AG08396 (cell line): ENCODE measurements at places on chromosomes 4 and X.
A peak's percentile ranks its signal among the peaks of the same experiment; 100 is the strongest.

GRCh38 chr4:15233626-15234025, 194.2 kb upstream of the C1QTNF7 start:
- DNase-seq: no peak

DNA sequence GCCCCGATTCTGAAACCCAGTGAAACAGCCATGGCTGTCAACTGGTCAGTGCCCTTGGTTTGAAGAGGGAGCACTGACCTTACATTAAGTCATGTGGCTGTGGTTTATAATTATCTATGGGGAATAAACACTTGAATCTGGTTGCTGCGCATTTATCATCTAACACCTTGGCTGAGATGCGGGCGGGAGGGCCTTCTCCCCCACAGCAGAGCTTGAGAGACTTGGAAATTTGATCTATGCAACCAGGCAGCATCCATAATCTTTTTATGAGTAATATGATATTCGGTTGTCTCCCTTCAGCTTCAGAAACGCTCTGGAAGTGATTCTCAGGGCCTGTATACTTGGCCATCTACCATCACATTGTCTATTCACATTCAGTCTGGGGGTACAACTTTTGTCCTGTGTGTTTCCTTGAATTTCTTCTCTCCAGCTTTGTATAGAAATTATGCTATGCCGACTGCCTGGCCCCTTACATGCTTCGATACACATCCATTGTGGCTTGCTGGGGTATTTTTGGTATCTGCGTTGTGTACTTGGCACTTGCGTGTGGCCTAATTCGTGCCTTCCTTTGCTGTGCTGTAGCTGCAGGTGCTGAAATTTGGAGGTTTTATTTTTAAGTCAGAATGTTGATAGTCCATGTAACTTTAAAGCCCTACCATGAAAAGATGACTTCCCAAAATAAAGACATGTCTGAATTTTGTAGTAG, 321.6 kb downstream of the ARHGAP10 start:
- no peak for DNase-seq

- no peak for DNase-seq
These were observed 91.8 kb downstream of the PLAC1 start for GRCh38 chrX:134566506-134566905.

DNA sequence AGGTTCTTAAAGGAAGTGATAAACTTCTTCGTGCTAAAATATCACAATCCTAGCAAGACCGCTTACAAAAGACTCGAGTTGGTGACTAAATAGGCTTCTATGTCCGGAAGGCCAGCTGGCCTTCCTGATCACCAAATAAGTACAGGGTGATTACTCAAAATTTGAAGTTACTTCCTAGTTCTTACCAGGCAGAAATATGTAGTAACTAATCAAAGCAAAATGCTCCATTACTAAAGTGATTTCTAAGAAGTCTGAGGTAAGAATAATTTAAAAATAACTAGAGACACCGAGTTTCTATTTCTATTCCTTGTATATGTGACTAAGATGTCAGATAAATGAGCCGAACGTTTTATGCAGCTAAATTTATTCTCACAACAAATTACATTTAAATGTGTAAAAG, 62.2 kb downstream of the NSUN7 start:
- no peak for DNase-seq

DNA sequence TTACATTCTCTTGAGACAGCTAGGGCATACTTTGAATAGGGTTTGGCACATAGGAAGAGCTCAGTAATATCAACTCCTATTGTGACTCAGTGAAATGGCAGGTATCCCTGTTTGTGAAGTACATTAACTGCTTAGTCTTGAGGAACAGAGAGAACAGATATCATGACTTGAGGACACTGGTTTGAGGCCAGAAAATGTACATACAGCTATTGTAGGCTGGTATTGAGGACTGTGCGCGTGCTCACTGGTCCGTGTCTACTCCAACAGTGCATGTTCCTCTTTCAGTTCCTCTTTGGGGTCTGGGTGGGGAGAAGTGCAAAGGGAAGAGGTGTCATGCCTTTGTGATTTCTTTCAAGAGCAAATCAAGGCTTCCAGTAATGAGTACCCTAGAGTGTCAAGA, 34.6 kb upstream of the TBC1D9 start:
- DNase-seq: no peak

DNA sequence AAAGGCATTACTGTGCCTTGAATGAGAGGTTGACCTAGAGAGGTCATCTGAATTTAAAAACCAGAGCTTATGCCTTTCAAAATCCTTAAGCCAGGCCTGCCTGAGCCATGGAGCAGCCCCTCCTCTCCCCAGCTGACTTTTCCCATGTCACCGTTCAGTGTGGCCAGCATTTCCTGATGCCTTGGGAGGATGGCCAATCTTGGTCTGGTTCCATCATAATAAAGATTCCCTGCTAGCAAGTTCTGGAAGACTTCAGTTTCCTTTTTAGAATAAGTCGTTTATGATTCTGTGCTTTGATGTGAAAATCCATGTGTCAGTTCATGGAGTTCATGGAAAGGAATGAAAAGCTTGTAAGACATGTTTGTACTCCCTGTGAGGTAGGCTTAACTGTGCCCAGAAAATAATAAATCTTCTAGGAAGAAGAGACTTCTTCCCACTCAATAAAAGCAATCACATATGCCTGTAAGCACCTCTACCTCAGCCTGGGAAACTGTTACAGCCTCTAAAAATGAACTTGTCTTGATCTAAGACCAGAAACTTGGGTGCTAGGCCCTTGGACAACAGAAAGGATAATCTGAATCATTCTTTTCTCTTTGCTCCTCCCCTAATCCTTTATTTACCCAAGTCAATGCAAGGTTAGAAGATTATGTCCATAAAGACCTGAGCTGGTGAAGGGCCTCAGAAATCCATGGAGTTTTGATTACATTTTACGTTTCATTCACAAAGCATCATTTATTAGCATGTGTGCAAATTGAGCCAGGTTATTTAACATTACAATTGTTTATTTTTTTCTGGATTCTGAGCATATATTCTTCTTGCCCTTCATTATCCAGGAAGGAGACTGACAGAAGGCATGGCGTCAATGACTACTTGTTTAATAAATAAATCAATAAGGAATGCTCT, 84.0 kb upstream of the TBC1D9 start:
- DNase-seq: no peak

- DNase-seq: no peak
These were observed 449.8 kb upstream of the NWD2 start for GRCh38 chr4:36794716-36795115.

GRCh38 chr4:107757864-107758476, 37.9 kb upstream of the PAPSS1 start:
- DNase-seq: peak; percentile 23

GRCh38 chr4:140789759-140790158, 33.6 kb upstream of the TBC1D9 start:
- DNase-seq: no peak

DNA sequence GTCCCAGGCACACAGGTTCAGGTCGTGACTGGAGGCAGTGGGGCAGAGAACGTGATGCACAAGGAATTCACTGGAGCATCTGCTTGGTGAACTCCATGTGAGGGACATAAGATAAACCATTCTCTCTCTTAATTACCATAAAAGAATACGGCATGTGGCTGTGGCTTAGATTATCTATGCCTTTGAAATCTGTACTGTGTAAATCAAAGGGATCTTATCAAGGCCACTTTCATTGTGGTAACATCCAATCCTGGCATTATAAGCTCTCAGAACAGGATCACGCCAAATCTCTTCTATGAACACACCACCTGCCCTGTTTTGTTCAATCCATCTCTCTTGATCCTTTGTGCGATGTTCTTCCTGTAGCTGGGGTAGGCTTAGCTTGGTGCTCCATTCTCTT, 192.3 kb downstream of the SPATA18 start:
- DNase-seq: no peak

- DNase-seq: no peak
These were observed 46.1 kb downstream of the MBNL3 start for GRCh38 chrX:132442691-132443090.

DNA sequence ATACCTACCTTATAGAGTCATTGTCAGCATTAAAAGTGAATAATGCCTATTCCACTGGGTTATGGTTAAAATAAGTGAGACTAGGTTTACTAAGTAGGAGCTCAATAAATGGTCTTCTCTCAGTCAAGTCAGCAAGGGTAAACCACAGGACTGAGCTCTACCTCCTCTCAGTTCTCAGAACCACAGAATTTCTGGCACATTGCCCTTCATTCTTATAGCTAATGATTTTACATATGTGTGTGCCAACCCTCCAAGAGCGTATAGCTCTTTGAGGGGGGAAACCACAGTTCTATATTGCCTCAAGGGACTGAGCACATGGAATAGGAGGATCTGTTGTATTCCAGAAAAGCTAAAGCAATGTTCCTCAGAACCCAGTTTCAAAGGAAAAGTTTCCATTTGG, 124.8 kb downstream of the ATG4A start:
- DNase-seq: no peak

- DNase-seq: peak; percentile 50
These were observed 180.8 kb downstream of the RAPGEF2 start for GRCh38 chr4:159283696-159284095.

DNA sequence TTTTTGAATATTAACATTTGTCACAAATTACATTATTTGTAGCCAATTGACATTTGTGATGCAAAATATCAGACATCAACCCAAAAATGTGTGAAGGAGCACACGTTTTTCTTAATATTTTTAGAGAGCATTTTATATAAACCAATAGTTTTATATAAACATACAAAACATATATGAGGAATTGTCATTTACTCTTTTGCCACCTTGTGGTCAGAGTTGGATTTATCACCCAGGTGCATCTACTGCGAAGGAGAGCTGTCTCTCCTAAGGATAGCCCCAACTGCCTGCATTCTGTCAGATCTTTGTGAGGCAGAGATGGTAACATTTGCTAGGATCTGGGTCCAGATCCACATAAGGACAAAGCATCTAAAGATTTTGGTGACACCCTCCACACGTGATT, 2.5 kb upstream of the USP27X start:
- peak; percentile 35 for DNase-seq

- DNase-seq: no peak
These were observed 9.9 kb downstream of the CTSO start for GRCh38 chr4:155943605-155944291.

DNA sequence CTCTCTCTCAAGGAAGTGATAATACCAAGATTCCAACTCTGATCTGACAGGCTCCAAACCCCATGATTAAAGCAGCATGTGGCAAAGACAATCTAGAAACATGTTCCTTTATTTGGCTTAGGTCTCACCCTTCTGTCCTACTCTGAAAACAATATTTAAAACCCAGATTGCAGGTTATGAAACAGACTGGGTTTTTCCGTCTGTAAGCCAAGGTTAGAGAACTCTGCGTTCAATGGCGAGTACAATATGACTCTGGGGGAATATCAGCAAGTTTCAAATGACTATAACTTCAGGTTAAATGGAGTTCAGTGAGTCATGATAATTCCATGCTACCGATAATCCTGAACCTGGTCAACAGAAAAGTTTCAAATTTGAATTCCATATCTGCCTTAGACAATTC, 50.8 kb downstream of the ANAPC10 start:
- DNase-seq: no peak

- peak; percentile 20 for DNase-seq
These were observed 369.7 kb upstream of the DIAPH2 start for GRCh38 chrX:96314985-96315384.

DNA sequence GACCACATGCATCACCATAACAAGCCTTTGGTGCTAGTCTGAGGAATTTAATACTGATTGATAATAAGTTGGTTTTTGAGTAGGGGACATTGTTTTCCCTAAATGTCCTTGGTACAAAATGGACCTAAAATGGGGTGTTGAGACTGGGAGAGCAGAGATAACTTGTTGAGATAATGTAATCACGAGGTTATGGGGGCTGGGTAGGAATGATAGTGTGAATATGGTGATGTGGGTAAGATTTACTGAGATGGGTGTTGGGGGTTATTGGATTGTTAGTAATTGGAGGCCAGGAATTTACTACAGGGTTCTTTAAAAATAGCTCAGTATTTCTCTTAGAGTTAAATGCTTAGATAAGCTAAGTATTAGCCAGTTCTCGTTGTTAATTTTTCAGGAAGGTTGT, 3.9 kb downstream of the BMP2K start:
- no peak for DNase-seq

DNA sequence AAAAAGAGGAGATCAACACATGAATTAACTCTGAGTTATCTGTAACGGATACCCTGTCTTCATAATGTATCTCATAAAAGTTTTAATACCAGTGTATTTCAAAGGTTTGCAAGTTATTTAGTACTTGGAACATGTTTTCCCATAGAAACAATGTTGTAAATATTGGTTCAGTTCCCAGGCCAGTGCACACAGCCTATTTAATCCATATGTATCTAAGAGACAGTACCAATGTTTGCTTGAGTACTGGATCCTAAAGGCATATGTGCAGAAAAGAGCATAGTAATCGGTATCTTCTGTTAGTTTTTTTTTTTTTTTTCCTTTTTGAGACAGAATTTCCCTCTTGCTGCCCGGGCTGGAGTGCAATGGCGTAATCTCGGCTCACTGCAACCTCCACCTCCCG, 46.1 kb downstream of the SLIT2 start:
- no peak for DNase-seq
